ENCODE measurements at places on chromosomes 13 and 19.

GRCh38 chr19:1757468-1758230 lies 4.3 kb downstream of the ONECUT3 start:
- no peak for DNase-seq

GRCh38 chr19:3225169-3225485 lies 666 bp downstream of the CELF5 start:
- no peak for DNase-seq

GRCh38 chr19:34430738-34431625 lies 2.8 kb downstream of the UBA2 start:
- DNase-seq, result peak; percentile 3

DNA sequence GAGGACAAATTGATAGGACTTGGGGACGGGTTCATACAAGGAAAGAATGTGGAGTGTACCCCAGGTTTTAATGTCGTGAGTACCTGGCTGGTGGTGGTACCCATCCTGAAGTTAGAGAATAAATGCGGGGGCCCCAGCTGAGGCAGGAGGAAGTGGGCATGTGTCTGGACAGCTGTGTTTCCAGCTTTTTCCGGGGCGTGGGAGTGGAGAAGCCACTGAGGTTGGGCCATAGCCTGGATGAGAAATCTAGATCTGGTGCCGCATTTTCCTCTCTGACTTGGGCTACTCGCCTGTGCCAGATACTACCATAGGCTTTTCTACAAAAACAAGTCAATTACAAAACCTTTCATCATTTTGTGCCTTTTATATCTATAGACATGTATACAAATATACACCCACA lies 147.4 kb downstream of the STK24 start:
- no peak for DNase-seq

DNA sequence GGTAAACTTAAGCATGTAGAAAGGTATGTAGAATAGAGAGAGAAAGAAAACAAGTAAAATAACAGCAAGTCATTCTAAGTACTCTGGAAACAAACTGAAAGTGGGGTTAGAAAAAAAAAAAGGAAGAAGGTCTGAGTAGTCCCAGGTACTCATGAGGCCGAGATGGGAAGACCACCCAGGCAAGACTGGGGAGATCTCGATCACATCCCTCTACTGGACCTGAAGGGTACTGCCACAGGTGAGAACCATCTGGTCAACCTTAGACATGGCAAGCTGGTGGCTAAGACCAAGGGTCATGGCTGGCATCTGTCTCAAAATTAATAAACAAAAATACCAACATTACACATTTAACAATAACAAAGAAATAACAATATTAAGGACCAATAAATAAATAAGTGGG lies 36.3 kb upstream of the ZNF724 start:
- no peak for DNase-seq

- DNase-seq, result no peak
Observed at GRCh38 chr13:42539670-42540069, 34.3 kb upstream of the TNFSF11 start.

DNA sequence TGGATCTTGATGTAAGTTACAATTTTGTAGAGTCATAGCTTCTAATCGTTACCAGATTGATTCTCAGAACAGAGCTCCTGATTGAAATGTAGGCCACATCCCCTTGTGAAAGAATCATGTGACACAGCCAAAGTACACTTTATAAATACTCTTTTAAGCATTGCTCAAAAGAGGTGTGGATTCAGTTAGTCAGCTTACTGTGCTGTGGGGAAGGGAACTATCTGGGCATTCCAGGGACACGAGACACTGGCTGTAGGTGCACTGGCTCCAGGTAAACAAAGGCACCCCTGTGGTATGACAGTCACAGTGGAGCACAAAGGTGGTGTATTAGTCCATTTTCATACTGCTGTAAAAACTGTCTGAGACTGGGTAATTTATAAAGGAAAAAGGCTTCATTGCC lies 222.8 kb downstream of the LIG4 start:
- DNase-seq, result no peak

DNA sequence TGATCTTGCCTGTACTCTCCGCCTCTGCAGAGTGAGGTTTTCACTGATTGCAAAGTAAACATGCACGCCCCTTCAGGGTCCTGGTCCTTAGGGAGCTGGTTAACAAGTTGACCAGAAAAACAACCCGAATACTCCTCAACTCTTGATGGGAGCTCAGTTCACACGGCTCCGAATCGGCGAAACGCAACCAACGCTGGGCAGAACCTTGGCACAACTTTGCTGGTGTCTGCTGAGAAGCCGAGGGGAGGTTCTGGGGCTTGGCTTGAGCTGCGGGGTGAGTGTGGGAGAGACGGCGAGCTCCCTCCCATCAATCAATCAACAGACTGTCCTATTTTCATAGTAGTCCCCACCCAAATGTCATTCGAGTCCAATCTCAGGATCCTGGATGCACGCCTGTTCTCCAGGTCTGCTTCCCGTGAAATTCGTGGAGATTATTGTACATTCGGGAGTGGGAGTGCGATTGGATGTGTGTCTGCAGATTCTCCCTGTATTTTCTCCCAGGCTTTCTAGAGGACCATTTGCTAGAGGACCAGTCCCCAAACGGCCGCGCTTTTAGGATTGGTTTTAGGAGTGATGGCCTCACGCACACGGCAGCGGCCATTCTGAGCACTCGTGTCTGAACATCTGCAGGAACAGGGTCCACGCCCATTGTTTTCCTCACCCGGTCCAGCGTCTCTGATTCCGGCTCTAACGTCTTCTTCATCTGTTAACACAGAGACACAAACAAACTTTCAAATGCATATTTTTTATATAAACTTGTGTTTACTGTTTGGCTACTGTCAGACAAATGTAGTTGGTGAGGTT lies 51.6 kb upstream of the F7 start:
- no peak for DNase-seq

DNA sequence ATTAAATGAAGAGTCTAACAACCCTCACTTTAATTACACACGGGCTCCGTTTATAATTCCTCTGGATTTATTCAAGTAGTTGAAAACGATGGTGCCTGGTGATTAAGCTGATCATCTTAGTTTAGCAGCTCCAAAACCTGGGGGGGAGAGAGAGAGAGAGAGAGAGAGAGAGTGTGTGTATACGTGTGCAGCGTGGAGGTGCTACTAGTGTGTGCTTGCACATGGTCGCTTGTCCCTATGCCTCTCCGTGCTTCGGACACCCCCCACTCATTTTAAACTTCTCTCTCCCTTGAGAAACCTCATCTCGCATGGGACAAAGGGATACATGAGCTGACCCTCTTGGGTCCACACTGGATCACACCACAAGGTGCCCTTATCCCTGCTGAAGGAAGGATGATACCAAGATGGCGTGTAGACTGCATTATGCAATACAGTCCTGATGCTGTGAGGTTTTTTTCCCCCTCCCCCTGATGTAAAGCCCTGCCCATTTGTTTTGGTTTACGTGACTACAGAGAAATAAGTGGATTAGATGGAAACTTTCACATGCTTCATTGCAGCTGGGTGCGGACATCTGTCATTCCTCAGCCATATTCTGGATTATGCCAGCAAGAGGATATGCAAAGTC lies 320.8 kb downstream of the ZNF536 start:
- no peak for DNase-seq

- no peak for DNase-seq
Observed at GRCh38 chr19:50383001-50383851, 921 bp upstream of the POLD1 start.

GRCh38 chr19:58227964-58228584 lies 640 bp upstream of the ZNF544 start:
- DNase-seq, result no peak

- no peak for DNase-seq
Observed at GRCh38 chr13:33697926-33698325, 120.0 kb upstream of the RFC3 start.

DNA sequence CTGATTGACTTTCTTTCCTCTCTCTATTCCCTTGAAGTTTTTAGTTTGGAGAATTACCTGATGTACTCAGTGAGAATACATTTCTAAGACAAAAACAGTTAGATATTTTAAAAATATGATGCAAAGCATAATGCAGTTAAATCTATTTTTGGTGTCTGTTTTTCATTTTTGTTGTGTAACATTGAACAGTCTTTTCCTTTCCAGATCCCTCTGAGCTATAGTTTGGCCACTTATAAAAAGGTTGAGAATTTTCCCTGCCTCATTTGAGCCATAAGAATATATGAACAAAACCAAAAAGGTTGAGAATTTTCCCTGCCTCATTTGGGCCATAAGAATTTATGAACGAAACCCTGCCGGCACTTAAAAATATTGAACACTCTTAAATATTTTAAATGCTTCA lies 57.0 kb upstream of the IPO5 start:
- no peak for DNase-seq

DNA sequence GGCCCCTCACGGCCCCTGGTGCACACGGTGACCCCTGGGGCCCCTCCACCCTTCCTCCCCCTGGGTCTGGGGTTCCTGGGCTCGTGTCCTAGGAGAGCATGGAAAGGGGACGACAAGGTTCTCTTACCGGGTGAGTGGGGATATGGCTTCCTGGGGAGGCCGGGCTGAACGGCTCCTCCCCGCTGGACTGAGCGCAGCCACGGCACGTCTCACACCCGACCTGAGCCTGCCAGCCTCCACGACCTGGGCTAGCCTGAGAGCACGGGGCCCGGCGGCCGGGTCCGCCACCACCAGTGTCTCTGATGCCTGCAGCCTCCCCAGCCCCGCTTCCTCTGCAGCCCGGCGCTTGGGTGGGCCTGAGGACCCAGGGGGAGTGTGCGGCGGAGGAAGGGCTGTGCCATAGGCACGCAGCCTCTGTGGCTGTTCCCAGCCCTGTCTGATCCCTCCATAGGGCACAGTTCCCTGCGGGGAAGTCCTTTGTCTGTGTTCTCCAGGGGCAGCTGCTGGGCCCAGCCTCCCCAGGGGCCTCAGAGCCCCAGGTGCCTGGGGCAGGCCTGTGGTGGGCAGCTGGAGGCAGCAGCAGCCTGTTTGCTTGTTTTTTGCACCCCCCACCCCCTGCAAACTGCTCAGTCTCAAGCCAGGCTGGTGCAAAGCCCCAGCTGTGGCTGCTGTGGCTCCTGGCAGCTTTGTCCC lies 15.0 kb downstream of the PLIN4 start:
- DNase-seq, result no peak

GRCh38 chr13:21361123-21361522 lies 98.0 kb downstream of the ZDHHC20 start:
- no peak for DNase-seq

GRCh38 chr19:13012690-13013608 lies 17.7 kb downstream of the NFIX start:
- no peak for DNase-seq

DNA sequence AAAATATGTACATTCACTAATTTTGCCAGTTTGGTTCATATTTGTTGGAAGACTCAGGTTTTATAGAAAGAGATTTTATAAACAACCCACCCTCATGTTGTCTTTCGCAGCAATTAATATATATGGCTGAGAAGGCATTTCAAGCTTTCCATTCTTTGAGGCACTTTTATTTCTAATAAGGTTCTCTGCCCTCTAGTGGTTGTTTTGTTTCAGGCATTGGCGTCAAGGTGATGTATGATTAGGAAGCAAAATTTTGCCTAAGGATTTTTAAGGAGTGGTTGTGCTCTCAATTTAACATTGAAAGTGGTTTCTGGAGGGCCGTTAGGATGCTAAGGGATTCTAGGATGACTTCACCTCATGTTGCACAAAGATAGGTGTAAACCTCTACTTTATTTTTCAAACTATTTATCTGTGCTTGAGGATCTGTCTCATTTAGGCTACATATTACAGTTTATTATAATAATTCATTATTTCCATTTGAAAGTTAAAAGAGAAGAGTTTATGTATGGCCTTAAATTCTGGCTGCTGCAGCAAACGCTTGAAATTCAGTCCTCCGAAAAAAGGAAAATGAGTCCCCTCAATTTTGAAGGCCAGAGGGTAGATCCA lies 35.9 kb downstream of the OXGR1 start:
- no peak for DNase-seq

DNA sequence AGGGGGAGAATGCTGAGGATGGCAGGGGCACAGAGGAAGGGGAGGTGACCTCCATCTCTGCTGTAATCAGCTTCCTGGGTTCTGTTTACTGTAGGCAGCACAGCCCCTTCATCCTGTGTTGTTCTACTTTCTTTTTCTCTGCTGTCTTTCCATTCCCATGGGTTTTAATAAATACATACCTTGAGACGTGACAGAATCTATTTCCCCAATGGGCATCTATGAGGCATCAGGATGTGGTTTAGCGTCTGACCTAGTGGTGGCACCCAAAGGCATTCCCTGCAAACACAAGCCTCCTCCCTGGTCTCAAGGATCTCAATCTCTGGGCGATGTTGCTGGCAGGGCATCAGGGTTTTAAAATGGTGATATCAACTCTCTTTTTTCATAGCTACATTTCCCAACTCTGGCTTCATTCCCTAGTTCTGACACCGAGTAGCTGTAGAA lies 60.8 kb downstream of the ALOX5AP start:
- DNase-seq, result no peak

DNA sequence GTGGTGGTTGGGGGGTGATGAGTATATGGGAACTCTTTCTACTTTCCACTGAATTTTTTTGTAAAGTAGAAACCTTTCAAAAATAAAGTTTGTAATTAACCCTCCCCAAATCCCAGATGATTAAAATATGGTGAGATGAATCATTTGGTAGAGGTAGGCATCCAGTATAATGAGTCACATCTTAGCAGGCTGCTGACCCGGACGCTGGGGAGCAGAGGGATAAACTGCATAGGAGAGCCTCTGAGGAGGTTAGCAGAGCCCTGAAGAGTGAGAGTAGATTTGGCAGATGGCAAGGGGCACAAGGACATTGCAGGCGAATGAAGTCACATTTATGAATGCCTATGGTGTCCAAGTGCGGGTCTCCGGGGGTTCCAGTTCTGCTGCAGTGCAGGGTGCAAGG lies 293.8 kb downstream of the FGF9 start:
- DNase-seq, result no peak

GRCh38 chr19:16737911-16738310 lies 18.3 kb downstream of the NWD1 start:
- DNase-seq, result no peak

GRCh38 chr13:62747629-62748028 lies 1332.0 kb upstream of the PCDH20 start:
- no peak for DNase-seq

DNA sequence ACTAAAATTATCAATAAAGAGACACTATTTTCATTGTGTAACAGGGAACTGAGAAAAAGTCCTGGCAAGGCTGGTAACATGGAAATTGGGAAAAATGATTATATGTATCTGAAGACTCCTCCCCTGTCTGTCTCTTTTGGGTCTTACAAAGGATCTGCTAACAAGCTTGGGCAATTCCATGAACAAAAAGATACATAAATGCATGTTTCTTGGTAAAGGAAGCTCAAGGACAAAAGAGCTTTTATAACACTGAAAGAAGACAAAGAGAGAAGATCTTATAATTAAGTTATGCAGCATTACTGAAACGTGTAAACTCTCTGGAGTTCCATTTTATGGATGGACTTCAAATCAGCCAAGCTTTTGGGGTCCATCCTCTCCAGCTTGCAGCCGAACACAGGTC lies 29.2 kb downstream of the EFNB2 start:
- DNase-seq, result no peak

GRCh38 chr19:48216933-48217332 lies 38.8 kb downstream of the CARD8 start:
- no peak for DNase-seq
